ENCODE measurements at places on chromosomes 1 and 21.

- DNase-seq, result no peak
Measured at GRCh38 chr1:18795002-18795689, 64.3 kb downstream of the TAS1R2 start.

GRCh38 chr1:245475961-245476516 lies 321.3 kb downstream of the KIF26B start:
- DNase-seq, result no peak

GRCh38 chr1:174008269-174008668 lies 13.9 kb downstream of the RC3H1 start:
- DNase-seq, result no peak

DNA sequence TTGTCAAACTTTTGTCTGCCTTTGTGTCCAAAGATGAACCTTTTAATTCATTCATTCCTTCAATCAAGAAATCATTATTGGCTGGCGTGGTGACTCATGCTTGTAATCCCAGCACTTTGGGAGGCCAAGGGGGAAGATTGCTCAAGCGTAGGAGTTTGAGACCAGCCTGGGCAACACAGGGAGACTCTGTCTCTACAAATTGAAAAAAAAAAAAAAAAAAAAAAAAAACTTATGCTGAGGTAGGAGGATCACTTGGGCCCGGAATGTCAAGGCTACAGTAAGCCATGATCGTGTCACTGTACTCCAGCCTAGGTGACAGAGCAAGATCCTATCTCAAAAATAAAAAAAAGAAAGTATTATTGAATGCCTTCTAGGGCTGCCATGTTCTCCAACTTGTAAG lies 51.3 kb upstream of the CXADR start:
- no peak for DNase-seq

GRCh38 chr1:212346601-212347000 lies 61.4 kb downstream of the PPP2R5A start:
- no peak for DNase-seq

- no peak for DNase-seq
Measured at GRCh38 chr1:172381946-172382345, 38.5 kb upstream of the C1orf105 start.

DNA sequence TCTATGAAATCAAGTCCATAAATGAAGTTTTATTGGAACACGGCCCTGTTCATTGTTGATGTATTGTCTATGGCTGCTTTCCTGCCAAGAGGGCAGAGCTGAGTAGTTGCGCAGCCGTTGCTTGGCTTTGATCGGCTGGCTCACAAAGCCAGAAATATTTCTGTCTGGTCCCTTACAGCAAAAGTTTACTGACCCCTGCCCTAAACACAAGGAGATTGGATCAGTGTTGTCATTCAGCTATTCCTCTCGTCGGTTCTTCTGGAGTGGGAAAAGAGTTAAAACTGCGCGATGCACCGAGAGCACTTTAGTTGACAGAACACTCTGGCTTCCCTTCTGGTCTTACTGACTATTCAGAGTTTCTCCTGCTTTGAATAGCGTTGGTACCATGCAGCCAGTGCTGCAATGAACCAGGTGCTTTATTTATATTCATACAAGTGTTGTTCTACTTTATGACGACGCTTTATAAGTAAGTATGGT lies 868 bp downstream of the ZBTB40 start:
- no peak for DNase-seq

DNA sequence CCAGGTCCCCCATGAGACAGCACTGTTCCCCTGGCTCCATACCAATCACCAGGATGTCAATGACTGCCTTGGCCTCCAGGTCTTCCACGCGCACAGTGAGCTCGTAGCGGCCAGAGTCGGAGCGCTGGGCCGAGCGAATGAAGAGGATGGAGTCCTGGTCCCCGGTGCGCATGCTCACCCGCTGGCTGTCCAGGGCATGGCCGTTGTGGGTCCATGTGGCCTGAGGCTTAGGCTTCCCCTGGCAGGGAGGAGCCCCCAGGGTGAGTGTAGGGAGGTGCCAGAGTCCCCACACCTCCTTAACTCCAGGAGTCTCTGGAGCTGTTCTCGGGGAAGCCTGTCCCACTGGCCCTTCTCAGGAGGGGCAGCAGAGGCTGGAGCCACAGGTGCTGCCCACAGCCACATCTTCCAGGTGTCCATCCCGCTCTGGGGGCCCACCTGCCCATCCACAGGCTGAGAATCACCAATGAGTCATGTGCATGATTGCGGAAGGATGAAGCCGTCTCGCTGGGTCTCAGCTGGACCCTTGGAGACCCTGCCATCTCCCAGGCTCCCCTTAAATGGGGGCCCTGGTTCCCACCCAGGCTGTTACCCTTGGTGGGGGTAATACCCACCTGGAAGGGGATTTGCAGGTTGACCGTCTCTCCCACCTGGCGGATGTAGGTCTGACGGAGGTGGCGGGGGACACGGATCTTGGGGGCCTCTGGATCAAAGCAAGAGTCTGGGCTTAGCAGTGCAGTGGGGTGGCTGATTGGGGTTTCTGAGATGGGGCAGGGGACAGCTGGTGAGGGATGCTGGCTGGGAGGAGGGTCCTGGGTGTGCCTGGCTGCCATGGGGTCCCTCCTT lies 4.1 kb downstream of the MYBPH start:
- DNase-seq, result no peak

- DNase-seq, result no peak
Measured at GRCh38 chr1:242030071-242030470, 31.2 kb upstream of the MAP1LC3C start.

GRCh38 chr1:181443231-181443853 lies 40.0 kb upstream of the CACNA1E start:
- DNase-seq, result no peak

GRCh38 chr1:98674075-98674781 lies 12.7 kb downstream of the SNX7 start:
- DNase-seq, result no peak

GRCh38 chr1:85502625-85503083 lies 37.7 kb upstream of the DDAH1 start:
- DNase-seq, result no peak

- no peak for DNase-seq
Measured at GRCh38 chr1:85838238-85838637, 130.0 kb upstream of the ZNHIT6 start.

- DNase-seq, result no peak
Measured at GRCh38 chr1:55724551-55725325, 509.6 kb upstream of the USP24 start.

DNA sequence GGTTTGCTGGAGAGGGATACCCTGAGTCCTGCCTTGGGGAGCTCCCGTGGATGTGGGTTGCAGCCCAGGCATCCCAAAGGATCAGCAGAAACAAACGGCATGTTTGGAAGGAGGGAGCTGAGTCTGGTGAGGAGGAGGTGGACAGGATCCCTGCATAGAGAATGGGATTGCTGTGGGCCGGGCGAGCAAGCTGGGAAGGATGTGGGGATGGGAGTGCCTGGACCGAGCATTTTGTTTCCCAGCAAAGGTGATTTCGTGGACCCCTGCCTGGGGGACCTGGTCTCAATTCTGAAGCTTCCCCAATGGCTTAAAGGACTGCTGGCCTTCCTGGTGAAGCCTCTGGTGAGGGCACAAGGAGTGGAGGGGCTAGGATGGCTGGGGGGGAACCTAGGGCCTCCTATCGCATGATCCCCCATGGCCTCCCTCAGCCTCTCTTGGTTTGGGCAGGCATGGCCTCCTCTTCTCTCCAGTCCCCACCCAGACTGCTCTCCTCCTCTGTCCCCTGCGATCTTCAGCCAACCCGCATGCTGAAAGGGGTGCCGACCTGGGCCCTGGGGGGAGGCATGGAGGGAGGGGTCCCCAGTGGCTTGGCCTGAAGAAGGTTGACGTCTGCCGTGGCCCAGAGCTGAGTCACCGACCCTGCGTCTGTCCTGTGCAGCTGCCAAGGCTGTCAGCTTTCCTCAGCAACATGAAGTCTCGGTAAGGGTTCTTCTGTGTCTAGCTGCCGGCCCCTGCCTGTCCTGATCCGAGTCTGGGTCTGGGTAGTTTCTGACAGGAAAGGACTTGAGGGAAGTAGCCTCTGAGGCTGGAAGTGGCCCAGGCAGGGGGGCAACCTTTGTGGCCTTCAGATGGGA lies 16.3 kb downstream of the FAAH start:
- no peak for DNase-seq

- DNase-seq, result no peak
Measured at GRCh38 chr1:82948386-82948785, 1050.5 kb downstream of the TTLL7 start.

DNA sequence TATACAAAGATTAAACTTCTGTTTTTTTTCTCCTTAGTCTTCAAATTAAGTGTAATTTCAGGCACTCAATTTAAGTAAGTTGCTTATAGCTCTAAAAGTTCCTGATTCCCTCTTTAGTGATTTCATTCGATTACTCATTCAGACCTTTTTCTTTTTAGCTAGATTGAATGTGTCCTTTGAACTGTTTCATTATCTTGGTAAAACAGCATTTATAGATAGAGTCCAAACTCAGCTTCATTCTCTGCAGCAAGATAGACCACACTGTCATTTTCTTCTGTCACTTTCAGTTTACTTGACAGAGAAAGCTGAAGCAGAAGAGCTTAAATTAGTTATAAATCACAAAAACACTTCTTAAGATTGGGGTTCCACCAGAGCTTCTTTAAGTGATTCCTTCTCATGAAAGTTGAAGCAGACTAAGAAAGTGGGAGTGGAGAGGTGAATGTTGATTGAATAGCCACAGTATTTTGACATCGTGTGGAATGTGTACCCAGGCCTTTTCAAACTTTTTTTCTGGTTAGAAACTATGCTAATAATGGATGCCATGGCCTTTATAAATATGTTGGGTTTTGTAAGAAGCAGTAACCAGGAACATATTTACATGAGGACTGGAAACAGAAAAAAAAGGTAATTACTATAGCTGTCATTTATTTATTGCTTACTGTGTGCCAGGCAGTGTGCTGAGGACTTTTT lies 52.2 kb downstream of the ZBTB40 start:
- no peak for DNase-seq

GRCh38 chr1:103106426-103107341 lies 1.6 kb downstream of the COL11A1 start:
- no peak for DNase-seq

DNA sequence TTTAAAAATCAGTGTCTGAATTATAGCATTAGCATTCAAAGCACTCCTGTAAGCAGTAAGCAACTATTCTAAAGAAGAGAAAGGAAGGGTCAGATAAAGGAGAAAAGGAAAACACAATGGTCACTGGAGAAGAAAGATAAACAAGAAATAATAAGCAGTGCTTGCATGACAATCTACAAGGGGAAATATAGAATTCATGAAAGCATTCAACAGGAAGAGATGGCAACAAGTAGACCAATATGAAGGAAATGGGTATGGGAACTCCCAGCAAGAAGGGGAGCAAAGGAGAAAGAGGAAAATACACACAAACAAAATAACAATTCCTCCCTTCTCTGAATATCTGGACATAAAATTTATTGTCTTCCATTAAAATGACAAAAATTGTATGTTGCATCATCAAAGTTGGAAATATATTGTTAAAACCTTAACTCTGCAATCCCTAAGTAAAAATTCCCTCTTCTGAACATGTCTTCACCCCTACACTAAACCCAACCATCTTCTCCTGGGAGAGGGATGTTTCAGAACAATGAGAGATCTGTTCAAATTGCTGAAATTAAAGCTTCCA lies 206.3 kb upstream of the SAMSN1 start:
- DNase-seq, result no peak

DNA sequence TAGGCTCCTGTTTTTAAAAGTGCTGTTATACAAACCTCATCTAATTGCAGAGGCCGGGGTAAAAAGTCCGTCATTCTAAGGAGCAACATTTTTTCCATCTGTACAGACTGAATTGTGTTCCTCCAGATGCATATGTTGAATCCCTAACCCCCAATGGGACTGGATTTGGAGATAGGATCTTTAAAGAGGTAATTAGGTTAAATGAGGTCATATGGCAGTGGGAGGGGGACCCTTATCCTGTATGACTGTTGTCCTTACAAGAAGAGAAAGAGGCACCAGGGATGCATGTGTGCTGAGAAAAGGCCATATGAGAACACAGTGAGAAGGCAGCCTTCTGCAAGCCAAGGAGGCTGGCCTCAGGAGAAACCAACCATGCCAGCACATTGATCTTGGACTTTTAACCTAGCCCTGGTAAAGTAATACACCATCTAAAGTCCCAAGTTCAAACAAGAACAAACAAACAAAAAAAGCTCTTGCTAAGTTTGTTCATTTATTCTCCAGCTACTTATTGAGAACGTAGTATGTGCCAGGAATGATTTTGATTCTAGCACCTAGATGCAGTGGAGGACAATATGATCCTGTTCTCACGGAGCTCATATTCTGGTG lies 352.4 kb downstream of the NTNG1 start:
- no peak for DNase-seq

DNA sequence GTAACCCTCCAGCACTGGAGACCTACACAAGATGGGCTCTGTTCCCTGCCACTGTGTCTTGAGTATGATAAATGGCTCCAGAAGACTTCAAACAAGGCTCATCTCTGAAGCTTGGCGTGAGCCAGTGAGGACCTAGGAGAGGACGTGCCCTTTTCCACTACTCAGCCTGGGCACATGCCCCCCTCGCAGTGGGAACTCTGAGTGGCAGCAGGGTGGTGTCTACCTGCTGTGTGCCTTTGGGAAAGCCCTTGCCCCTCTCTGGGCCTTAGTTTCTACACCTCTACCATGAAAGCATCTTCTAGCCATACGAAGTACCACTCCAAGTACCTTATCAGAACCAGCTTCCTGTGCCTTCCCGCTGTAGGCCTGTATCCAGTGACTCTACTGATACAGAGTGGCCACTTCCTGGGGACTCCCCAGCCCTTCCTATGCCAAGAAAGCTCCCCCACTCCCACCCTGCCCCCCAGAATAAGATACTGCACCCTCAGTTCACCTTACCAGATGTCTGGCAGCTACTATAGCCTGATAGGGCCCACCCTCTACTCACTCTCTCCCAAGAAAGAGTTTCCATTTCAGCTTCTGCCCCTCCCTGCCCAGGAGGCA lies 3.1 kb upstream of the MOB3C start:
- no peak for DNase-seq

- peak; percentile 83 for DNase-seq
Measured at GRCh38 chr1:85330711-85331290, 54.4 kb upstream of the BCL10 start.

- no peak for DNase-seq
Measured at GRCh38 chr1:2372551-2373490, 18.5 kb downstream of the MORN1 start.

GRCh38 chr1:117657031-117657430 lies 51.2 kb downstream of the TENT5C start:
- DNase-seq, result no peak

GRCh38 chr1:77888781-77889642 lies 588 bp downstream of the NEXN start:
- peak; percentile 71 for DNase-seq

DNA sequence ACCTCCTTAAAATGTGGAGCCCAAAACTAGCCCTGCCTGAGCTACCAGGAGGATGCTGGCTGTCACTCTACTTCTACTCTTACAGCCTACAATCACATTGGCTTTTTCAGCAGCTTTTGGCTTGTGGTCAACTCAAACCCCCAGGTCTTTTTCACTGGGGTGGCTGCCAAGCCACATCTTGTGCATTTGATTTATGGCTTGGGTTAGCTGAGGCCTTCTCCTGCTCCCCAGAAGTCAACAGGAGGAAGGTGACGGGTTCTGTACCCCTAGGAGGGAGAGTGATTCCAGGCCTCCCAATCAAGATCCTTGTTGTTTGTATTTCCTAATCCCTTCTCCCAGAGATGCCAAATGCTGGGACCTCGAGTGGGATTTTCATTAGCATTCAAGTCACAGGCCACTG lies 124.3 kb downstream of the LACTBL1 start:
- DNase-seq, result no peak
